ENCODE measurements at places on chromosomes 4 and X. TPM values are rescaled to one million over a fixed set of nuclear protein-coding genes. Genes with fewer than 3 reads are reported as not detected.

DNA sequence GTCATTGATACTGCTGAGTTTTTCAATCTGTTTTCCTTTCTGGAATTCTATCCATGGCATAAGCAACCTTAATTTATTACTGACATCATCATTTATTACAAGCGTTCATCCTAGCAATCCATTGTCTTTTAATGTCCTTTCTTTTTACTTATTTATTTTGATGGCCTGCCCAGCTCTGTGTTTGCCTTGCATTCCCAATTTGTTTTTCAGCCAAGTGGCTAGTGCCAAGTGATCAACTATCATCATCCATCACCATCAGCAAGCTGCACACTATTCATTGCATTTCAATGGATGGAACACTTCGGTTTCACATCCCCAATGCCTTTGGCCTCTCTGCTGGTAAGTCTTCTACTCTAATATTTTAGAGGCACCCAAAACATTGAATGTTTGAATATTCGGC, 831.7 kb upstream of the EPHA5 start:
- H3K4me3 ChIP-seq, result no peak overlapping the region
- H3K4me1 ChIP-seq, result no peaks in the 10 kb centered on the region
- H3K36me3 ChIP-seq, result no peaks in the 10 kb centered on the region

Gene BEX2
- 24.6 TPM for total RNA-seq

DNA sequence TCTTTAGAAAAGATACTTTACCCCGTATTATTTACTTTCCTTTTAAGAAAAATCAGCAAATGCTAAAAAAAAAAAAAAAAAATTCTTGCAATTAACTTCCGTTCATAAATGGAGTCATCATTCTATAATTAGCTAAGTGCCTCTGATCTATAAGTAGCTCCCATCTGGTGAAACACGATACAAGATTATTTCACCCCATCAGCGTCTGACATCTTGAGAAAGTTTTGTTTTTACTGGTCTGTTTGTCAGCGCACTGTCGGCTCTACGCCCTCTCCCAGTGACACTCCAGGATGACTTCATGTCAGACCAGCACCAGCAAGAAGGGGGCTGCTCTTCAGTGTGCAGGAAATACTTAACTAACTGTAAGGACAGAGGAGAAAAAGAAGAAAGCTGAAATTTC, 108.3 kb downstream of the AFAP1 start:
- no peaks in the 10 kb centered on the region for H3K36me3 ChIP-seq
- peaks cover 55% of the 10 kb centered on the region for H3K4me1 ChIP-seq
- H3K27ac ChIP-seq, result peak overlapping the region; percentile 96
- no peaks in the 10 kb centered on the region for H3K27me3 ChIP-seq

Gene ZCCHC18
- 4.9 TPM for total RNA-seq

Gene MAP3K15
- total RNA-seq, result 0.16 TPM

- H3K27me3 ChIP-seq, result no peaks in the 10 kb centered on the region
- no peaks in the 10 kb centered on the region for H3K4me1 ChIP-seq
- no peak overlapping the region for H3K27ac ChIP-seq
Measured at GRCh38 chrX:138349351-138349750, 362.2 kb downstream of the FGF13 start.

GRCh38 chrX:39577985-39578869, 519.5 kb downstream of the BCOR start:
- H3K36me3 ChIP-seq, result no peaks in the 10 kb centered on the region
- H3K4me1 ChIP-seq, result peaks cover 6% of the 10 kb centered on the region
- H3K27ac ChIP-seq, result no peak overlapping the region

Gene L1CAM
- total RNA-seq, result 3.9 TPM

Gene XAGE1A
- total RNA-seq, result not detected

- DNase-seq, result no peak
- H3K27me3 ChIP-seq, result no peaks in the 10 kb centered on the region
- H3K27ac ChIP-seq, result no peak overlapping the region
- no peaks in the 10 kb centered on the region for H3K4me1 ChIP-seq
- no peak overlapping the region for H3K4me3 ChIP-seq
- no peaks in the 10 kb centered on the region for H3K36me3 ChIP-seq
Measured at GRCh38 chr4:37014584-37014983, 230.0 kb upstream of the NWD2 start.

GRCh38 chrX:45843518-45843917, 642.8 kb upstream of the DIPK2B start:
- no peaks in the 10 kb centered on the region for H3K36me3 ChIP-seq
- H3K4me1 ChIP-seq, result peaks cover 18% of the 10 kb centered on the region
- H3K4me3 ChIP-seq, result no peak overlapping the region
- H3K27ac ChIP-seq, result no peak overlapping the region
- H3K27me3 ChIP-seq, result no peaks in the 10 kb centered on the region

GRCh38 chrX:28988246-28988645, 401.0 kb downstream of the IL1RAPL1 start:
- H3K27me3 ChIP-seq, result no peaks in the 10 kb centered on the region
- no peaks in the 10 kb centered on the region for H3K4me1 ChIP-seq

- H3K27ac ChIP-seq, result no peak overlapping the region
- peaks cover 25% of the 10 kb centered on the region for H3K4me1 ChIP-seq
- DNase-seq, result no peak
- H3K4me3 ChIP-seq, result no peak overlapping the region
Measured at GRCh38 chrX:70029863-70030262, 19.9 kb downstream of the AWAT2 start.

DNA sequence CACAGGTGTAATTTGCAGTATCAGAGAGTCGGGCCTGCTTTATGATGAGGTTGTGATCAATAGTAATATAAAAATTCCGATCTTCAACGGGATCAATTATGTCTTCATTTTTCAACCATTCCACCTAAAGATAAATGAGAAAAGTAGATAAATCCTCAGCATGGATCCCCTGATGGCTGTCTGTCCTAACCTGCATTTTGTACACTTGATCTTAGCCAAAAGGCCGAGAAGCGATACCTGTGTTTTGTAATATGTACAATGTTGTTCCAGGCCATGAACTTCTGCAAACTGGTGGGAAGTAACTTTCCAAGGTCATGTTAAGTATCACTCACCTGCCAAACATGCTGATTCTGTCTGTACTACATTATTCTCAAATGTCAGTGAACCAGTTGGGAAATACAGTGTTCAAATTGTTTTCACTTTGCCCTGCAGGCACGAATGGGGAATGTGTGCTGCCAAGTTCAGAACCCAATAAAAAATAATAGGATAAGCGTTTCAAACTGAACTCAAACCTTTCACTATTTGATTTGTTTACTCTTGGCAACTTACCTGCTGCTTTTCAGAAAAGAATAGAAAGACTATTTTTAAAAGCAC, 298.1 kb downstream of the UNC5C start:
- no peak for DNase-seq
- H3K27me3 ChIP-seq, result no peaks in the 10 kb centered on the region
- no peaks in the 10 kb centered on the region for H3K4me1 ChIP-seq
- no peak overlapping the region for H3K27ac ChIP-seq
- no peaks in the 10 kb centered on the region for H3K36me3 ChIP-seq

DNA sequence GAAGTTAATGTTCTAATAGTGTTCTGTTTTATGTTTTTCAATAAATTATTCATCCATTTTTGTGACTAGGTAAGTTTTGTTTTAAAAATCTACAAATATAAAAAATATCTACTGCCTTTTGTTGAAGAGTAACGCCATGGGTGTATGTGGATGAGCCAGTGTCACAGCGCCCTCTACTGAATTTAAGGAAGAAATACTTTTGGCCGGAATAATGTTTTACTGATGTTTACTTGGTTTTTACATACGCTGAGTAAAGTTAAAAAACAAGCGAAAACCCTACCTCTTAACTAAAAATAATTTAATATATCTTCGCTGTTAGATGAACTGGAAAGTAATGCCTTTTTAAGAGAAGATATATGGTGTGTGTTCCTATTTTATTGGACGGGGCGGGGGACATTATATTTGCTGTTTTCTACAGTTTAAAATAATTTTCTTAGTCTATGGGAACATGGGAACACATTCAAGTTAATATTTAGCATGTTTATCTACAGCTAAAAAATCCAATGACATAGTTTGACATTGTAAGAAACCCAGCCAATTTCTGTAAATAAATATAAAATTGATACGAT, 86.1 kb downstream of the CPE start:
- no peaks in the 10 kb centered on the region for H3K36me3 ChIP-seq
- DNase-seq, result no peak
- no peak overlapping the region for H3K27ac ChIP-seq
- H3K27me3 ChIP-seq, result peaks cover 20% of the 10 kb centered on the region

Gene GRID2
- not detected for total RNA-seq

Gene INTS6L
- total RNA-seq, result 29.8 TPM

DNA sequence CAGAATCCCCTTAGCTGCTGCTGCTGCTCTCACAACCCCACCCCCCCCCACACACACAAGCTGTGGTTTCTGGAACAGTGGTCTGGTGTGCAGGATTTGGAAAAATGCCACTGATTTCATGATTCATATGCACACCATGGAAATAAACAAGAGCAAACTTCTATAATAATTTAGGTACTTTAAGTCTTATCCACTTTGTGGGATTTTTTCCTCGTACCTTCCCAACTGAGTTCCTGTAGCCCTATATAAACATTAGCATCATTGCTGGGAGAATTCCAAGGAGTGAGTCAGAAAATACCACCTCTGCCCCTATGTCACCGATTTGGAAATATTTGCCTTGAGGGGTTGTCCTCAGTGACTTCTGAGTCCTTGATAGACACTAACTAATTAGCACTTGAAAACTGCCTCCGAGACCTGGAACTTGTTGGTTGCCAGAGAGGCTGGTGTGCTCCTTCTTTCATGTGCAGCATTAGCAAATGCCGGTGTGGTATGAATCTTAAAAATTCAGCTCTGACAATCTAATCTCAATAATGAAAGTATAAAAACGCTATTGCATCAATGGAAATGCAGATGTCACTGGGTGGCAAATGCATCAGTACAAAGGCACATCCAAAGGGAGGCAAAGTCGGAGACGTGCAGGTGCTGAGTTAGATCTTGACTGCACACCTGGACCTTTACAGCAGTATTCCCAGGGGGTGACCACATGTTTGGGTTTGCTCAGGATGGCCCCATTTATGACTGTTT, 61.8 kb downstream of the CPE start:
- peaks cover 3% of the 10 kb centered on the region for H3K4me1 ChIP-seq
- H3K36me3 ChIP-seq, result no peaks in the 10 kb centered on the region
- no peak overlapping the region for H3K27ac ChIP-seq
- H3K27me3 ChIP-seq, result peaks cover 24% of the 10 kb centered on the region

GRCh38 chrX:38206542-38206941, 14.1 kb downstream of the SRPX start:
- no peaks in the 10 kb centered on the region for H3K4me1 ChIP-seq
- no peak overlapping the region for H3K27ac ChIP-seq
- no peak overlapping the region for H3K4me3 ChIP-seq
- no peaks in the 10 kb centered on the region for H3K36me3 ChIP-seq
- H3K27me3 ChIP-seq, result no peaks in the 10 kb centered on the region
- DNase-seq, result no peak

Gene MECP2
- total RNA-seq, result 160 TPM

Measured in T-helper 17 cell (primary cell).